ENCODE measurements at places on chromosomes 3 and 15.

- no peak for DNase-seq
These were observed 370.6 kb upstream of the ROBO2 start for GRCh38 chr3:76669322-76669721.

DNA sequence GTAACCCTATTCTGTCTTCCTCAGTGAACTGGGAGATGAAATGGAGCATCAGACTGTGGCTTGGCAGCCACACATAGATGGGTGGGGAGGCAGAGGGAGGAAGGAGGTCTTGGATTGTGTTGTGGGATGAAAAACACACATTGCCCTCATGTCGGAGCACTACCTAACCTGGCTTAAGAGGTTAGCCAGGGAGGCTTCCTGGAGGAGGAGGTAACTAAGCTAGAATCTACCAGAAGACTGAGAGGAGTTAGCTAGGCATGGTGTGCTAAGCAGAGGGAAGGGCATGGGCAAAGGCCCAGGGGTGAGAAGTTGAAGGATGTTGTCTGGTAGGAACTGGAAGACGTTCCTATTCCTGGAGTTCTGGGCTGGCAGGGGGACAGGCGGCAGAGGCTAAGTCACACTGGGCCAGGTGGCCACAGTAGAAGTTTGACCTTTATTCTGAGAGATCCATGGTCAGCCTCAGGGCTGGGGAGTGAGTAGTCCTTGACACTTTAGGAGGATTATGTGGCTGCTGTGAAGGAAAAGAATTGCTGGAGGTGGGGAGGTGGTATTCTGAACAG lies 7.7 kb upstream of the PRKCD start:
- no peak for DNase-seq

- DNase-seq = no peak
These were observed 121.8 kb upstream of the NPHP3 start for GRCh38 chr3:132843851-132844553.

GRCh38 chr3:112132975-112133448 lies at the start of gene GCSAM:
Gene GCSAM (minus strand): TSS chr3:112133248. CDS start chr3:112133120, 128 bp downstream.
- DNase-seq = peak; percentile 56

DNA sequence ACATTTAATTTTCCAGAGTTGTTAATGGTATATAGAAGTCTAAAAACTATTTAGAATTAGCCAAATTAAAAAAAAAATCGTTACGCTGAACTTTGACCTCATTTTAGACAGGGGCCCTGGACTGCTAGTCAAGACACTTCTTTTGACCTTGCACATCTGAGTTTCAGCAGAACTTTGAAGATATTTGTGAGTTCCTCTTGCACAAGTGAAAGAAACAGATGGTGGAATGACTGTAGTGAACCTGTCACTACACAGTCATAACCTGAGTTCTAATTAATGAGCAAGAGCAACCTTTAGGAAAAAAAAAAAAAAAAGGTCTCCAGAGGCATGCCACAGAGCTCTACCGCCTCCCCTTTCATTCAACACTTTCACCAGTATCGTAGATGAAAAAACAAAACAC lies 5.3 kb downstream of the MYO5C start:
- no peak for DNase-seq

- no peak for DNase-seq
These were observed 99.9 kb upstream of the TP63 start for GRCh38 chr3:189531271-189531670.

DNA sequence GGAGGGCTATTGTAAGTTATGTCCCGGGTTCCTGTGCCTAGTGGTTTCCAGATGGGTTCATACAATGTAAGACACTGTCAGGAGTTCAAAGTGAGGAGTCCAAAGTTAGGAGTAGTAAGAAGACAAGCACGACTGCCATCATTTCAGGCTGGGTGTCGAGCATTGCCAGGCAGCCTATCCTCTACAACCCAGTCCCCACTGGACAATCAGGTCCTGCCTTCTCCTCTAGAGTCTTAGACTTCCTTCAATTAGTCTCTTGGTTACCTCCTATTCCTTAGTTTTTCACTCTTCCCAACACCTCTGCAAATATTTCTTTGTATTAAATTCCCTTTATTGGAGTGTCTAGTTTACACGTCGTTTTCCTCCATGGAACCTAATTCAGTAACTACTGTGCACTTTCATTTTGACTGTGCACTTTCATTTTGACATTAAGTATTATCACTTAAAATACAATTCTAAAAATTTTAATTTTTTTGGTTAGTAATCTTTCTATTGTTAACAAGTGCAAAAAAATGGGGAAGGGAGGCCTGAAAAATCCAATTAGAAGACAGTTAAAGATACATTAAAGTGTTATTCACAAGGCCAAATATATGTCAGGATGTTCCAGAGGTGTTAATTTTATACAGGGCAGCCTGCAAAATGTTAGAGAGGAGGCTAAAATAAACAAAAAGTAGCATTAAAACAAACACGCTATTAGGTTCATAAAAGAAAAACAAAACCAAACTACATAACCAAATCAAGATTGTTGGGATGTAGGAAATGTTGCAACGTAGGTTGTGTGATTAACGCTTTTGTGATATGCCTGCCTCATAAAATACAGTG lies 155.3 kb downstream of the TBL1XR1 start:
- no peak for DNase-seq

- DNase-seq = no peak
These were observed 4.2 kb upstream of the CCR2 start for GRCh38 chr3:46349484-46350261.

DNA sequence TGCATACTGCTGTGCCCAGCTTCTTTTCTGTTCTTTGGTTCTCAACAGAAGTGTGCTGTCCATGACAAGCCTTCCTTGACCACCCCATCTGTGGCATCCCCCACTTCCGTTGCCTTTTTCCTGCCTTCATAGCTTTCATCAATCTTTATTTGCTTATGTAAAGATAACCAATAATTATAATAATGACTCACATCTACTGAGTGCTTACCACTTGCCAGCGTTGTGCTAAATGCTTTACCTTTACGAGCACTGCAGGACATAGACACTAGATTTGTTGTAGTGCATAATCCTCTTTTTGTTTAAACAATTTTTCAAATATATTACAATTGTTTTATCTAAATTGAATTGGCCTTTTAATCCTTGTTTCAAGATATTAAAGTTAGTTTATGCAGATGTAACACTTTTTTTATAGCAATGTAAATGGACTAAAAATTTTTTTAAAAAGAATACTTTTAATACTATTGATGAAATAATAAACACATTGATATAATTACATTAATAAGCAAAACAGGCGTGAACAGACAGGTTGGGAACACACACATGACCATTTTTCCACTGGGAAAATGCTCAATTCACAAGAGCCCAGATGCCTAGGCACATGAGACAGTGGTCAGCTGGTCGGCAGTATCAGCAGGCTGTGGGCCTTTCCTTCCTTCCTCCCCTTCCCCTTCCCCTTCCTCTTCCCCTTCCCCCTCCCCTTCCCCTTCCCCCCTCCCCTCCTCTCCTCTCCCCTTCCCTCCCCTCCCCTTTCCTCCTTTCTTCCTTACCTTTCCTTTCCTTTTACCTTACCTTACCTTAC lies 42.5 kb downstream of the TRAK1 start:
- no peak for DNase-seq

- DNase-seq = no peak
These were observed 34.7 kb downstream of the GBE1 start for GRCh38 chr3:81726735-81727134.

DNA sequence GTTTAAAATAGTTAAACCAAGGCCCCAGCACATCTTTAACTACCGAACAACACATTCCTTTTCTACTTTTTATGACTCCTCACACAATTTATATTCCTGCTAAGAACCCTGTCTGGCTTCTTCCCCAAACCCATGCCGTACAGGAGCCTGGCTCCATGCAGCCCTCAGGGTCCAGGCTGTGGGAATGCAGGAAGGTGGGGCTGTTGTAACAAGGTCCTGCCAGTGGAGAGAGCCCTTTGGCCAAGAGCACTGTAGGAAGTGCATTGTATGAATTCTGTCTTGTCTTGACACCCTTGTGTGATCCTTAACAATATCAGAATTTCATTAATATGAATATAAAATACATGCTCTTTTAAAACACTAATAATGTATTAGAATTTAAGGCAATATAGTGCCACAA lies 563.8 kb downstream of the TBL1XR1 start:
- DNase-seq = no peak

DNA sequence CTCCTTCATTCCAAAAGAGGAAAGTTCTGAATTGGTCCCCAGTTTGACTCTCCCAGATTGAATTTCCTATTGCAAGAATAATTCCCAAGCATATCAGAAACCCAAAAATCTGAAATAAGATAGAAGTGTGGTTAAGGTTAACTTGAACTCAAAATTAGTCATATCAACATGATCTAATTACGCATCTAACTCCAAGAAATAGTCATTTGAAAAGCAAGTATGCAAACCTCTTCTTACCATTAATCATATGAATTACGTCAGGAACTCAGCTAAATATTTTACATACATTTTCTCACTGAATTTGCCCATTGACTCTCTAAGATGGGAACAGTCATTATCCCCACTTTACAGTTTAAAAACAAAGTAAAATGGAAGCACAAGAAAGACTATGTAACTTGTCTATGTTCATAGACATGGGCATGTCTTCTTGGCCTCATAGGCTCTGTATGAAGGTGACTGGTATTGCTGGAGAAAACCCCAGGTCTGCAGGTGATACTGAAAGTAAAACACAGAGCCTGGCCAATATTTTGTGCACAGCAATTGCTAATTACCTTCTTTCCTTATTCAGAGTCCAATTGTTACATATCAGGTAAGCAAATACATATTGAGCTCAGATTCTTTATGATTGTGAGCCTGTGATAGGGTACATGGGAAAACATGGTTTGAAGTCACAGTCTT lies 139.2 kb downstream of the ATP8B4 start:
- no peak for DNase-seq

DNA sequence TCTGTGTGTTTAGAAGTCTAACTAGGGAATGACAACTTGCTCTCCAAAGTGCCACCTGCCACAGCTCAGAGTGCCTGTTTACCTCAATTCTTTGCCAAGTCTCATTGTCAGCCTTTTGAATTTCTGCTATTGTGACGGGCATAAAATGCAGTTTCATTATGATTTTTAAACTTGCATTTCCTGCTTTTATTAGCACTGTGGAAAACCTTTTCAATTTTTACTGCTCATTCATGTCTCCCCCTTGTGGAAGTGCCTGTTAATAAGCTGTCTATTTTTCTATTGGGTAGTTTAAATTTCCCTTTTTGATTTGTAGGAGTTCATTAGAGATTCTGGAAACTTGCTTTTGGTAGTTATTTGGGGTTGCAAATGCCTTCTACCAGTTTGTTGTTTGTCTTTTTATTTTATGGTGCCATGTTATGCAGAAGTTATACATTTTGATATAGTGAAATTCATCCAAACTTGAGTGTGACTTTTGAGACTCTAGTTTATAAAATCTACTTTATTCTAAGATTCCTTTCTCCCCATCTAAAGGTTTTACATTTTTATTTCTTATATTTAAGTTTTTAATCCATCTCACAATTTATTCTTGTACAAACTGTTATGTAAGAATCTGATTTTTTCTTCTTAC lies 53.9 kb upstream of the FRMD4B start:
- no peak for DNase-seq

GRCh38 chr3:47540281-47540680 lies 26.8 kb upstream of the ELP6 start:
- no peak for DNase-seq

- DNase-seq = peak; percentile 7
These were observed 18.5 kb upstream of the C3orf62 start for GRCh38 chr3:49295489-49296058.

DNA sequence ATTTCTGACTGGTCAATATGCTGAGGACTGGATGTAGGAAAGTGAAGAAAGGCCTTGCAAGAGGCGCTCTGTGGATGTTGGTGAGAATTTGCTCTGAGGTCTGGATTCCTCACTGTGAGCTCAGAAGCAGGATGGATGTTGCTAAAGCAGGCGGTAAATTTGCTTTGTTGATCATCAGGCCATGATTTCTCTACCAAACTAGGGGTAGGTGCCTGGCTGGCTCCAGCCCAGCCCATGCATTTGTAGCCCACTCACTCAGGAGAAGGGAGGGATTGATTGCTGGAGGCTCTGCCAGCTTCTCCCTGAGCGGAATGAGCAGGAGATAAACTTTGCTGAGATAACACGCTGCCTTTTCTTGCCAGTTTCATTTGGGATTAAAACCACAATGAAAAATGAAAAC lies 44.3 kb upstream of the NTRK3 start:
- no peak for DNase-seq

DNA sequence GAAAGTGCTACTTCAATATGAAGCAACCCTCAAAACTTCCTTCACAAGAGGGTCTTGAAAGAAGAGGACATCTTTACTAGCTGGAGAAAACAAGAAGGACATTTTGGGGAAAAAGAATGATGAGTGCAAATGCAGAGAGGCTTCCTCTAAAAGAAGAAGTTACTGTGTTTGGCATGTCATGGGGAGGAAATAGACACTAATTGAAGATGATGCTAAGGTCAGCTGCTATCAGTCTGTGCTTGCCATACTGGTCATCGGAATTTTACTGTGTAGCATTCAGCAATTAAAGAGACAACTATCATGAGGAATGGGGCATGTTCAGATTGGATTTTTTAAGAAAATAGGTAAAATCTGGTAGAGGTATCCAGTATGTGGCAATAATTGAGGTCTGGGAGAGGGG lies 60.0 kb downstream of the THRB start:
- no peak for DNase-seq

GRCh38 chr3:154642145-154642544 lies 212.2 kb upstream of the GPR149 start:
- DNase-seq = no peak

DNA sequence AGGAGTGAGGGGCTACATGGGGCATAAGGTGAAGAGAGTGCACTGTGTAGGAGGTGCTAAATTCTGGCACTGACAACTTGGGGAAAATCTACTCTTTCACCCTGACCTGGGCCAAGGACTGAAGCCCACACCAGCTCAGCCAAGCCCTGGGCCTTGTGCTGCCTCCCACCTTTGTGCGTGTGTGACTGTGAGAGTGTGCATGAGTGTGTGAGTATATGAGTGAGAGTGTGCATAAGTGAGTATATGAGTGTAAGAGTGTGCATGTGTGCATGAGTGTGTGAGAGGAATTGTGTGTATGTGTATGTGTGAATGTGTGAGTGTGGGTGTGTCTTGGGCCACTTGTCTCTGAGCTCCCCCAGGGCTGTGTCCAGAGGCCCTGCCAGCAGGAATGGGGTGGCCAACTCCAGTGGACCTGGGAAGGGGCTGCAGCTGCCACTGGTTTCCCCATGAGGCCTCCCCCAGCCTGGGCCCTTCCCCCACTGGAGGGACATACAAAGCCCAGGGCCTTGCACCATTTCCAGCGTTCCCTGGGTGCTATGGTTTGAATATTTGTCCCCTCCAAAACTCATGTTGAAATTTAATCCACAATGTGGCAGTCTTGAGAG lies 15.2 kb downstream of the C3orf22 start:
- no peak for DNase-seq

- no peak for DNase-seq
These were observed 213.9 kb upstream of the PFN2 start for GRCh38 chr3:150184426-150185071.

- DNase-seq = no peak
These were observed 173.4 kb upstream of the CADPS start for GRCh38 chr3:63048367-63049326.

DNA sequence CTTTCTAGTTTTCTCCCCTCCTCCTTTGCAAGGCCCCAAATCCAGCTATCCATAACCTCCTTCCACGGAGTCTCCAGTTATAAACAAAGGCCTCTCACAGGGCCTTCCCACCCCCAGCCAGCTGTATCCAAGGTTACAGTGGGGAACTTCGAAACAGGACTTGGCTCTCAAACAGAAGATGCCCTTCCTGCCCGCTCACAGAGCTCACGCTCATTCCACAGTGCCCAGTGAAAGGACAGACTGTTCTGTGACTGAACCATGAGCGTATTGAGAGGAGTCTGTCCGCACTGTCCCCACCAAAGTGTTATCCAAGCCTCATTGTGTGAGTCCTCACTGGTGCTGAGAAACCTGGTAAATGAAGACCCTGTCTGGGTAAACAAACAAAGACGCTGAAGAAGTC lies 35.4 kb downstream of the ARHGAP31 start:
- no peak for DNase-seq

GRCh38 chr3:156676768-156677479 lies 2.5 kb downstream of the TIPARP start:
- DNase-seq = no peak

All from activated CD4-positive, alpha-beta T cell treated with anti-CD3 and anti-CD28 coated beads, Interleukin-2, amount 50 U/mL, for 4 hours (primary cell).